PC-3 (cell line): ENCODE measurements at places on chromosomes 4 and X. TPM values are rescaled to one million over a fixed set of nuclear protein-coding genes. Genes with fewer than 3 reads are reported as not detected.
A peak's percentile ranks its signal among the peaks of the same experiment; 100 is the strongest.

Gene CENPVL1
- total RNA-seq, result not detected in 2 replicates

Gene SYTL4
- 2.7 and 3.2 TPM in 2 replicates for total RNA-seq

Gene ARHGAP24
- 7.2 and 7.4 TPM in 2 replicates for total RNA-seq

DNA sequence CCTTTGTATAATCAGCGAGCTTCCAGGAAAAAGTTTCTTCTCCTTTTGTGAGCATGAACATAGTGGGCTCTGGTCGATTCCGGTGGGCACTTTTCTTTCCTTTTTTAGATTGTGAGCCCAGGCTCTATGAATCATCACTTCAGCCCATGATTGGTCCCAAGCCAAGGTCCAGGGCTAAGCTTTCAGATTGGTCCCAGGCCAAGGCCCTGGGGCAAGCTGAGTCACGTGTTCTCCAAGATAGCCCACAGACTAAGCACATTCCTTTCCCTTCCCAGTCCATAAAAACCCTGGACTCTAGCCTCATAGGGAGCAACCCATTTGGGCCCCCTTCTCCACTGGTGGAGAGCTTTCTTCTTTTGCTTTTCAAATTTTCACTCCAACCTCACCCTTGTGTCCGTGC, 430.5 kb downstream of the NAP1L3 start:
- no peak for DNase-seq

DNA sequence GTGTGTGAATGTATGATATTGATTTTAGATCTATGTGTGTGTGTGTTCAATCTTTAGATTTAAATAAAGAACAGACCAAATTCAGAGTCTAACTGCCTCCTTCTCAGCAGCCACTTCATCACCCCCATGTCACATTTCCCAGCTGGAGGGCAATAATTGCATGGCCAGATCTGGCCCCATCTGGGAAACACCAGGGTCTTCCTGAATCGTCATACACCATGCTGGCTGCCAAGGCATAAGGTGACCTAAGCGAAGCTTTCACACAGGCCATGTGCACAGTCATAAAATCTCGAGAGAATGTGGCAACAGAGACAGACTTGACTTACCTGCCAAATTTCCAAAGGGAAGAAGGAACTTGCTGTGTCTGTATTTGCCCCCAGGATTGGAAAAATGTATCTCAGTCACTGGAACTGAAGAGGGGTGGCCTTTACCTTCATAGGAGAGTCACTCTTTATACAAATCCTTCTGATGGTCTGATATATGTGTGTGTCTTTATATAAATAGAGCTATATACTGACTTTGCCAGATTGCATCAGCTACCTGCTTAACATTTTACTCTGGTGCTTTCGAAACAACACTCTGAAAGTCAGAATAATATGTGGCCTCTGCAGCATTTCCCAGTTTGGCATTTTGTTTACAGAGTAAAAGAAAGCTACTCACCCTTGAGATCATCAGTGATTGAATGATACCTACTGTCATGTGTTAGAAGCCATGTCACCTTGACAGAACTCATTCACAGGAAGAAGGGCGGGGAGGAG, at the start of gene PLAC1:
Gene PLAC1 (minus strand): TSS at position 470 of the 758 bp plus-strand sequence. CDS start 91,789 bp downstream, outside the sequence.
- peak; percentile 30 for DNase-seq

DNA sequence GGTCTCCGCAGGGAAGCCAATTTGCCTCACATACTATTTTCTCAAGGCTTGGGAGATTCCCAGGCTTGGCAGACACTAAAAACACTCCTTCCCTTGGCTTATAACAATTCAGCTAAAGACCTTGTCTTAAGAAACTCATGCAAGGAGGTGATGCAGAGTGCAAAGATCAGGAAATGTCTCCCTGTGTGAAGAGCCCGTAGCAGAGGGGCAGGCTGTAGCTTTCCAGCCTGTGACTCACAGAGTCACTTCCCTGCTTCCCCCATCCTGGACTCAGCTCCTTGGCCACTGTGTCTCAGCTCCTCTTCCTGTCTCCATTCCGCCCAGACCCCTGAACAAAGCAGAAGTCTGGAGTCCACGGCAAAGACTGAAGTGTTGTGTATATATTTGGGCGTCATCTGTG, 56.1 kb downstream of the KDR start:
- peak; percentile 18 for DNase-seq

Gene EGFL6
- not detected in 2 replicates for total RNA-seq

Gene YIPF7
- total RNA-seq, result not detected in 2 replicates

DNA sequence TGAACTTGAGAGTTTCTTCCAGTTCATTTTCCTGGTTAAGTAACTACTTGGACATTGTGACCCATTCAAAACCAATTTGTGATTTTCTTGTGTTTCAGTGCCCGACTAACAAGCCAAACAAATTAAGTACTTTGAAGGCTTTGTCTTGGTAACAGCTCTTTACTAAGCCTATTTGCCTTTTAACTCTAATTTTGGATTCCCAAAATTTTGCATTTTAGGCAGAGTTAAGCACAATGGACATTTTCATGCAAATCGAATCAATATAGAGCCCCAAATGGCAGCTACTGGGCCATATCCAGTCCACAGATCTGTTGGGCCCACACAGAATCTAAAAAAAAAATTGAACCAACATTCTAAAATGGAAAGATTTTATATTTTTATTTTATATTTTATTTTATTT, 31.4 kb upstream of the CHRNA9 start:
- no peak for DNase-seq

DNA sequence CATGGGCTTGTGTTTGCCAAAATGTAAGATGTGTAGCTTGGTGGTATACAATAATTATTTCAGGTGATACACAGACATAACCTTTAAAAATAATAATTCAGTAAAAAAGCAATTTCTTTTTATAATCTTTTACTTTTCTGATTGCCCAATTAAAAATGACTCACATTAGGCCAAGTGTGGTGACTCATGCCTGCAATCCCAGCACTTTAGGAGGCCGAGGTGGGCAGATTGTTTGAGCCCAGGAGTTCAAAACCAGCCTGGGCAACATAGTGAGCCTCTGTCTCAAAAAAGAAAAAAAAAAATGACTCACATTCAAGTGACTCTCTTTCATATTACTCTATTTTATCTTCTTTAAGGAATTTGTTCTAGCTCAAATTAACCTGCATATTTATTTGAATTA, 449.4 kb upstream of the HTR2C start:
- no peak for DNase-seq

Gene CFAP47
- not detected in 2 replicates for total RNA-seq

DNA sequence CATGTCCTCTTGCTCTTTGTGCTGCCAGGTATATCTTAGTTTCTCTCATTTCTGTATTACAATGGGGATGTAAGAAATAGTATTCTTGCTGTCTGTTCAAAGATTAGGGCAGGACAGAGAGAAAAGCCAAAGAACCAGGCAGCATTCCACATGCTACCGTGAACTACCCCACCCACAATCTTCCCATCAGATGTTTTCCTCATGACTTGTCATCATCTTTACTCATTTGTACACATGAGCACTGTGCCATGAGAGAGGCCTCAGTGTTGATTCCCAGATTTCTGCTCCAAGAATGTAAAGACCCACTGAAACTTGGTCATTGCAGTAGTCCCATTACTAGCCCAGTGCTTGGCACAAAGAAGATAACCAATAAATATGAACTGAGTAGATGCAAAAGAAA, 354.6 kb upstream of the RASGEF1B start:
- DNase-seq, result no peak

GRCh38 chrX:1554469-1555210, 17.7 kb upstream of the P2RY8 start:
- DNase-seq, result no peak

Gene SGMS2
- total RNA-seq, result 58.7 and 64.5 TPM in 2 replicates

Gene PAK3
- total RNA-seq, result 2.0 and 2.1 TPM in 2 replicates

Gene NLGN4X
- not detected in 2 replicates for total RNA-seq
